ENCODE measurements at places on chromosomes 11 and 22.

DNA sequence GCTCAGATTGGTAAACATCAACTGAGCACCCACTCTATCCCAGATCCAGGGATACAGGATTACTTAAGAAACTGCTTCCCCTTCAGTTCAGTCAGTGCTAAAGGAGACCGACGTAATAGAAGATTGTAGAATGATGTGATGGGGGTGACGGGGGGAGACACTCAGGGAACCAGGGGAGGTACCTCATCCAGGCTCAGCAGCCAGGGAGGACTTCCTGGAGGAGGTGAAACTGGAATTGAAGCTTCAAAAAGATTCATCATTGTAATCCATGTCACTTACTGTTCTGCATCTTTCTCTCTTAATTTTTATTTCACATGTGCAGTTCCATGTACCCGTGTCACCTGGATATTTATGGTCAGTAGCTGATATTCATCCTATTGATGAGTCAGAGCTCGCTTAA, 19.1 kb upstream of the TEF start:
- DNase-seq, result no peak

DNA sequence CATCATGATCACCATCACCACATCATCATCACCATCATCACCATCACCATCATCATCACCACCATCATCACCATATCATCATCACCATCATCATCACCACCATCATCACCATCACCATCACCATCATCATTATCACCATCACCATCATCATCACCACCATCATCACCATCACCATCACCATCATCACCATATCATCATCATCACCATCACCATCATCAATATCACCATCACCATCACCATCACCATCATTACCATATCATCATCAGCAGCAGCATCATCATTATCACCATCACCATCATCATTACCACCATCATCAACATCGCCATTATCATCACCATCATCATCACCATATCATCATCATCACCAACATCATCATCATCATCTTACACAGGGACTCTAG, 351.1 kb downstream of the MIAT start:
- no peak for DNase-seq

DNA sequence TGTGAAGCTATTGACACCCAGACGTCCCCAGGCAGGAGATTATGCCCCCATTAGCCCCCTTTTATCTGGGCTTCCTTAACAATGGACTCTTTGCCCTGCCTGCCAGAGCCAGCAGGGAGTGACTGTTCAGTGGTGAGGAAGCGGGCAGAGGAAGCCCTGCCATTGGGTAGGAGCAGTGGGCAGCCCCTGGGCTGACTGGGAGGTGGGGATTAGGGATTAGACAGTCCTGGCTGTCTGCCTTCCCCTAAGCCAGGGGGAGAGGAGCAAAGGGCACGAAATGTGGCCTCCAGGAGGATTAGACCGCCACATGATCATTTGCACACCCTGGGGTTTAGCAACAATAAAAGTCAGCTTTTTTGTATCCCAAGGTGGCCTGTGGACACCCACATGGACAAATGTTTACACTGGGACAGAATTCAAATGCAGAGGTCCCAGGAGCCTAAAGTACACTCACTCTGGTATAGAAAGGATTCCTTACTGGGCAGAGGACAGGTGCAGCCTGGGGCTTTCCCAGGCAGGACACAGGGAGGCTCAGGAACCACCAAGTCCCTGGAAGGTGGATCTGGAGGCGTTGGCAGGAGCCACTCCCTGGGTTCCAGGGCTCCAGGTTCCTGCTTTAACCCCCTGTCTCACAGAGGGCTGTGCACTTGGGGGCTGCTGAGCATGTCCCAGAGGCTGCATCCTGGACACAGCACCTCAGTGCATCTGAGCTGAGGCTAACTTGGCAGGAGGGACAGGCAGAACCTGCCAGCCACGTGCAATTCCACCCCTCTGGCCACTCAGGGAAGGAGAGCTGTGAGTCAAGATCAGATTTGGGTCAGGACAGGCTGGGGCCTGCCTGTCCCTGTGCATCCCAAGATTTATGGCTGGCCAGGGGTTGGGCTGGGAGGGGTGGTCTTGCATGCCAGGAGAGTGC, 2.1 kb downstream of the PNPLA3 start:
- no peak for DNase-seq

DNA sequence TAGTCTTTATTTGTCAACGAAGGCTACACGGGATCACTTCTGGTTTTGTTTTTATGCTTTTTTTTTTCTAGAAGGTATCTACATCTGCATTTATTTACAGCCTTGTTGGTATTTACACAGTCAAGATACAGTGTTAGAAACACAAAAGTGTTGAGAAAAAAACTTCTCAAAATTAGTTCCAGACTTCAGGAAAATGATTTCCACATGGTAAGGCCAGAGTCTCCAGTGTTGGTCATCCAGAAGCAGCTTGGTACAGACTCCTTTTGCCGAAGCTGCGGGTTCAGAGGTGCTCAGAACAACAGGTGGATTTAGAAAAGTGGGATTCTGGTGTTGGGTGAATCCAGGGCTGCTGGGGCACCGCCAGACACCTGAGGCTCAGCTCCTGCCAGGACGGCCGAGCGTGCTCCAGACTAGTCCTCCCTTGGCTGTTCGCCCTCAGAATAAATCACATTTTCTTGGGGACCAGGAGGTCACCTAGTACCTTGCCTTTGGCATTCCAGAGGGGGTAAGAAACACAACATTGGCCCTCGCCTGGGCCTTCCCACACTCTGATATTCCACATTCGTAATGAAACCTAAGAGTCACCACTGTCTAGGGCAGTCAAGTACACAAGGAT, 78.7 kb upstream of the NARS2 start:
- DNase-seq, result no peak
